ENCODE measurements at places on chromosomes 1 and 21.

- no peak for DNase-seq
These were observed 3.1 kb downstream of the DNAJB4 start for GRCh38 chr1:78007677-78008341.

DNA sequence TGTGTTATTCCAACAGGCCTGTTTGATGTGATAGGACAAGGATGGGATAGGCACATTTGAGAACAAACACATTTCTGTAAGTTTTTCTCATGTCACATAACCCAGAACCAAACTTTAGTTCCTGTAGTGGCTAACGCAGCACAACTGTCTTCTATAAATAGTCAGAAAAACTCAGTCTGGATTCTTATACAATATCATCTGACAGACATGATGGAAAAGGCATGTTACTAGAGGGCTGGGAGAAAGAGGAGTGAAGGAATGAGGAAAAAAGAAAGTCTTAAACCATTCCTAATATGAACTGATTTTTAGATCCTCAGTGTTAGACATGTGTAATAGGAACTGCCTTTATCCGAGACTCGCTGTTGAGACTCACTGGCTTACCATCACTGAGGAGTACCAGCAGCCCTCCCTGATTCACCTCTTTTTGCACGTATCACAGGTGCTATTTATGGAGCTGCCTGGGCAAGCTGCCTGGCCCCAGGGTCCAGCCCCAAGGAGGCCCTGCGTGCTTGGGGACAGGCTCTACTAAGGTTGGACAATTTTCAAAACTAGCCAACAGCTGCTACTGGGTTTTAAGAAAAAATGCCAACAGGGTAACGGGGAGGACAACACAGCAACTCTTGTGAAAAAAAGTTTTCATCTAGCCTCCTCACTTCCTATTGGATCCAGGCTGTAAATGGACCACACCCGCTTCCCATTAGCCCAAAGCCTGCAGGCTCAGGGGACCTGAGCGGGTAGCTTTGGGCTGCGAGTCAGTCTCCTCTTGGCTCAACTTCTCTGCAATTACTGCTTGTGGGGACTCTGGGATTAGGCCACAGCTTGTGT lies 30.7 kb upstream of the SERBP1 start:
- DNase-seq, result peak; percentile 57

DNA sequence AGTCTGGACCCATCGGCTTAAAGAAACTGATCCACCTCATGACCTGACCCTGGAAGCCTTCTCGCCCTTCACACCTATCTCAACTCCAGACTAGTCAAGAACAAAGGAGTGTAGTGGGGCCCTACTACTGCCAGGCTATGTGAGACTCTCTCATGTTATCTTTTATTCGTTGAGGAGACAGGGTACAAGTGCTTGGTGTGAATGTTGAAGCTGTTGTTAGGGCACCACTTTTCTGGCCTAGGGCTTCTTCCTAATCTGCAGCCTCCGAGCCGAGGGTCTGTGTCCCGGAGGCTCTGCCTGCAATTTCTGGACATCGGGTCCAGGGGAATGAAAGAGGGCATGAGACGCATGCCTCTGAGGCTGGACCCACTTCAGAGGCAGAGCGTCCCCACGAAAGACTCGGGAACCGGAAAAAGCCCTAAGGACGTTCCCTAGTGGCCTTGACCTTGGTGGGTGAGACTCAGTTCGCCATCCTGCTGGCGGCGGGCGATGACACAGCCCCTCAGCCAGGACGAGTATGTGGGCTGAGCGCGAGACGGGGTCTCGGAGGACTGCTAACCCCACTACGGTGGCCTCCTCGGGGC lies 671 bp downstream of the DNAJC11 start:
- no peak for DNase-seq

DNA sequence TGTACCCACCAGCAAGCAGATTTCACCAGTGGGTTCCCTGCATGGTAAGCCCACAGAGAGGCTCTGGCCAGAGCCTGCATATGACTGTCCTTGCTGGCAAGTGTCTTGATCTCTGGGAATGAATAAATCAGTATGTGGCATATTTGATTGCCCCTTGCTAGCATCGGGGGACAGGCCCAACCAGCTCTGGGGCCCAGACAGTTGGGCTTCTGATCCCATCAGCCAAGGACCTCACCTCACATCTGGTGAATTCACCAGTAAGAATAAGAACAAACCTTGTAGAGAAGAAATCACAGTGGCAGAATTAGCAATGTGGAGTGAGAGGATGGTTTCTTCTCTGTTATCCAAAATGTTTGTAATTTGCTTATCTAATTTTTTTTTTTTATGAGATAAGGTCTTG lies 15.9 kb downstream of the SLC1A7 start:
- no peak for DNase-seq

Data from trophoblast cell (in vitro differentiated cells and primary cell).